Psoas muscle (tissue), 8 donors: ENCODE measurements at places on chromosomes 6 and 20. TPM values are rescaled to one million over a fixed set of nuclear protein-coding genes. Genes with fewer than 3 reads are reported as not detected.

The DNAJC5 gene
- total RNA-seq, result 27.3 TPM

- no peak overlapping the region for H3K4me3 ChIP-seq
- no peak overlapping the region for H3K27ac ChIP-seq
- no peaks in the 10 kb centered on the region for H3K27me3 ChIP-seq
- no peak for DNase-seq
- no peaks in the 10 kb centered on the region for H3K36me3 ChIP-seq
These were observed 522.6 kb downstream of the QKI start for GRCh38 chr6:163937071-163937470.

DNA sequence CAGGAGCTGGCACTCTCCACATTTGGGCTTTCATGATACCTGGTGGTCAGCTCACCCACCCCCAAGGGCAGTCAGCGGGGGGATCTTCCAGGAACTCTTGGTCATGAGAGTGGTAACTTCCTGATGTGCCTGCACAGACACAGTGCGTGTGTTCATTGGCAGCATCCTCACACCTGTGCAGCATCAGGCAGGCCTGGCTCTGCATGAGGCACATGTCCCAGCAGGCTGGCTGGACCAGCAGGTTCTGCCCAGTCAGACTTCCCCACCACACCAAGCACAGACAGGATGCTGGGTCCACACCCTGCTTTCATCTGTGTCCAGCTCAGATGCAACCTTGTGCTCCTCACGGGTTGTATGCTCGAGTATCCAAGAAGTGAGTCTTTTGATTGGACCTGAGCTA lies 15.7 kb upstream of the UNC93A start:
- H3K27me3 ChIP-seq, result no peaks in the 10 kb centered on the region
- no peak overlapping the region for H3K27ac ChIP-seq
- H3K36me3 ChIP-seq, result no peaks in the 10 kb centered on the region

- no peaks in the 10 kb centered on the region for H3K27me3 ChIP-seq
- DNase-seq, result no peak
- no peaks in the 10 kb centered on the region for H3K4me1 ChIP-seq
- no peak overlapping the region for H3K27ac ChIP-seq
- no peaks in the 10 kb centered on the region for H3K36me3 ChIP-seq
These were observed 72.7 kb upstream of the B3GAT2 start for GRCh38 chr6:71029555-71029954.

GRCh38 chr20:36234771-36235320 lies 1.4 kb upstream of the AAR2 start:
- no peak overlapping the region for H3K4me3 ChIP-seq
- H3K4me1 ChIP-seq, result peaks cover 27% of the 10 kb centered on the region
- no peak for DNase-seq
- no peaks in the 10 kb centered on the region for H3K27me3 ChIP-seq
- peaks cover 4% of the 10 kb centered on the region for H3K36me3 ChIP-seq

- no peaks in the 10 kb centered on the region for H3K27me3 ChIP-seq
- no peak overlapping the region for H3K27ac ChIP-seq
- no peak overlapping the region for H3K4me3 ChIP-seq
- no peak for DNase-seq
- H3K36me3 ChIP-seq, result no peaks in the 10 kb centered on the region
These were observed 229.8 kb downstream of the SOX4 start for GRCh38 chr6:21823371-21823770.

- no peak overlapping the region for H3K27ac ChIP-seq
- no peaks in the 10 kb centered on the region for H3K36me3 ChIP-seq
- H3K4me1 ChIP-seq, result no peaks in the 10 kb centered on the region
- no peak overlapping the region for H3K4me3 ChIP-seq
These were observed 720.9 kb downstream of the GRIK2 start for GRCh38 chr6:102114402-102114801.

GRCh38 chr20:63246490-63247288 lies 7.6 kb downstream of the NKAIN4 start:
- H3K4me3 ChIP-seq, result no peak overlapping the region
- no peaks in the 10 kb centered on the region for H3K4me1 ChIP-seq
- H3K27me3 ChIP-seq, result no peaks in the 10 kb centered on the region
- no peak for DNase-seq
